Pancreas (tissue), 10 donors: ENCODE measurements at places on chromosomes 11 and 22. TPM values are rescaled to one million over a fixed set of nuclear protein-coding genes. Genes with fewer than 3 reads are reported as not detected.

- no peaks in the 10 kb centered on the region for H3K4me1 ChIP-seq
- no peak overlapping the region for H3K27ac ChIP-seq
- no peak for DNase-seq
- no peaks in the 10 kb centered on the region for H3K27me3 ChIP-seq
Observed at GRCh38 chr11:82355313-82355823, 378.3 kb downstream of the FAM181B start.

GRCh38 chr11:77250881-77251640 is 50.4 kb downstream of the GDPD4 start:
- DNase-seq, result no peak
- H3K36me3 ChIP-seq, result no peaks in the 10 kb centered on the region
- no peak overlapping the region for H3K27ac ChIP-seq
- H3K4me3 ChIP-seq, result no peak overlapping the region

- DNase-seq, result no peak
- peaks cover 3% of the 10 kb centered on the region for H3K36me3 ChIP-seq
- H3K4me1 ChIP-seq, result no peaks in the 10 kb centered on the region
- H3K4me3 ChIP-seq, result no peak overlapping the region
- H3K27ac ChIP-seq, result peak overlapping the region; percentile 4
Observed at GRCh38 chr11:121625777-121626506, 173.2 kb upstream of the SORL1-AS1 start.

DNA sequence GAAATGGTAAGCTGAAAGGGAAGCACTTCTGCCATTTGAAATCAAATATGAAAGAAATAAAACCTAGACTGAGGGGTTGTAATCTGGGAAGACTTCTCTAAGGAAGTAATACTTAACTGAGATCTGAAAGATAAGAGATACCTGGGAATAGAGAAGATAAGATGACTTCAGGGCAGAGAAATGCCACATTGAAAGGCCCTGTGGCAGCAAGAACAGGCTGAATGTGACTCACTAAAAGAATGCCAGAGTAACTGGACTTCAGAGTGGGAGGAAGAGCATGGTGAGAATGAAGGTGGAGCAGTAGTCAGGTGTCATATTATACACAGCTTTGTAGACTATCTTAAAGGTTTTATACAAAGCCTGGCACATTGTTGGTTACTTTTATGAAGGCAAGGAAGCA is 17.6 kb downstream of the CALCA start:
- H3K27me3 ChIP-seq, result no peaks in the 10 kb centered on the region
- no peak overlapping the region for H3K4me3 ChIP-seq
- H3K27ac ChIP-seq, result no peak overlapping the region
- no peaks in the 10 kb centered on the region for H3K4me1 ChIP-seq
- H3K36me3 ChIP-seq, result no peaks in the 10 kb centered on the region
- DNase-seq, result no peak

GRCh38 chr11:112977755-112978154 is 16.5 kb downstream of the NCAM1 start:
- DNase-seq, result no peak
- H3K27me3 ChIP-seq, result no peaks in the 10 kb centered on the region
- no peak overlapping the region for H3K27ac ChIP-seq
- H3K4me3 ChIP-seq, result no peak overlapping the region

GRCh38 chr11:125201525-125202141 is 37.1 kb downstream of the PKNOX2 start:
- H3K4me1 ChIP-seq, result peaks cover 7% of the 10 kb centered on the region
- DNase-seq, result peak; percentile 83
- H3K36me3 ChIP-seq, result no peaks in the 10 kb centered on the region
- H3K27me3 ChIP-seq, result no peaks in the 10 kb centered on the region
- peak overlapping the region; percentile 78 for H3K27ac ChIP-seq
- H3K4me3 ChIP-seq, result no peak overlapping the region

DNA sequence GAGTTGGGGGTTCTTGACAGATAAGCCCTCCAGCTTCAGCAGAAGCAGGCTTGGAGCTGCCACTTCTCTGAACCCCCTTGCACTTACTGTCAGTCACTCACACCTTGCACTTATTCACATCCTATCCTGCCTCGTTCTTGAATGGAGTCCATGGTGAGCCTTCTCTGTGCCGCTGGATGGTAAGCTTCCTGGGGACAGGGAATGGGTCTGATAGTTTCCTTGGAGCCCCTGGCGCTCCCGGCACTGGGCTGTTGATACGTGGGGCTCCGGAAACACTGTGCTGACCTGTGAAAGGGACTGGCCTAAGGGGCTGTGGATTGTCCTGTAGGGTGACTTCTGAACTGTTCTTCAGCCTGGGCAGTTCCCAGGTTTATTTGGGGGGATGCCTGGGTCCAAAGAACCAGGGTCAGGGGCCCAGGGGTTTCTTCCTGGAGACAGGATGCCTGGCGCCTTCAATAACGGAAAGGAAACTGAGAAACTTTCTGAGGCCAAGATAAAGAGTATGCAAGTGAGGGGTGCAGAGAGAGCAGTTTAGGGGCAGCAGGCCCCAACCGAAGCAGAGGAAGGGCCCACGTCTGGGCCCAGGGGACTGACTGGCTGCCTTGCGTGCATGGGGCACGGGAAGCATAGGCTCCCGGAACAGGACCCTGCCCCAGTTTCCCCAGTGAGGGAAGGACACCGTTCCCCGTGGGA is 709 bp upstream of the ST3GAL4 start:
- peak overlapping the region; percentile 20 for H3K4me3 ChIP-seq
- H3K27me3 ChIP-seq, result no peaks in the 10 kb centered on the region
- H3K36me3 ChIP-seq, result no peaks in the 10 kb centered on the region
- H3K4me1 ChIP-seq, result peaks cover 18% of the 10 kb centered on the region
- no peak for DNase-seq

Gene MIAT
- 0.60 TPM for total RNA-seq

Gene RASGRP2
- 2.3 TPM for total RNA-seq
